ENCODE measurements at places on chromosomes 16 and 17.

DNA sequence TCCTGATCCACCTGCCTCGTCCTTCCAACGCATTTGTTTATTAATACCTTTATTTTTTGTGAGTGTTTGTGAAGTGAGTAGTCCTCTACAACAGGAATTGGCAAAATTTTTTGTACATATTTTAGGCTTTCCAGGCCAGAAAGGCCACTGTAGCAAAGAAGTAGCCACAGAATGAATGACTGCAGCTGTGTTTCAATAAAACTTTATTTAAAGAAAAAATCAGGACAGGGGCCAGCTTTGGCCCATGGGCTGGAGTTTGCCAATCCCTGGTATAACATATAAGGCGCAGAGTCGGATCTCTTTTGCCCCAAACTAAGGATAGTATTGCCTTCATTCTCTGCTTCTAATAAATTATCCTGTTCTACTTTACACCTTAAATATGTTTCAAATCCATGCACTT, 198.0 kb upstream of the COX10 start:
- no peak for DNase-seq

DNA sequence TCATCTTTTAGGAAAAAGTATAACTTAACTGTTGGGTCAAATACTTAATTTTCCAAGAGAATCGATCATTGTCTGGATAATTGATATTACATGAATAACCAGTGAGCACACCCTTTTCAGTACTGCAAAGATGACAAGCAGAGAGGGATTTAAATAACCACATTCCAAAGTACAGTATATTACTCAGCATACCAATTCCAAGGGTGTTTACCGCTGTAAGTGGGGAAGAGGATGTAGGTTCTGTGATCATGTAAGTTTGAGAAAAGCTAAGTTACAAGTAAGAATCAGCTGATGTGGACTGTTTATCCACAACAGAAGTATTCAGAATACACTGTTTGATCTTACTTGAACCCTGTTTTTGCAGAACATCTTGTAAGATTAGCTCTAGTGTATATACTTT, 6.1 kb downstream of the GDE1 start:
- no peak for DNase-seq

DNA sequence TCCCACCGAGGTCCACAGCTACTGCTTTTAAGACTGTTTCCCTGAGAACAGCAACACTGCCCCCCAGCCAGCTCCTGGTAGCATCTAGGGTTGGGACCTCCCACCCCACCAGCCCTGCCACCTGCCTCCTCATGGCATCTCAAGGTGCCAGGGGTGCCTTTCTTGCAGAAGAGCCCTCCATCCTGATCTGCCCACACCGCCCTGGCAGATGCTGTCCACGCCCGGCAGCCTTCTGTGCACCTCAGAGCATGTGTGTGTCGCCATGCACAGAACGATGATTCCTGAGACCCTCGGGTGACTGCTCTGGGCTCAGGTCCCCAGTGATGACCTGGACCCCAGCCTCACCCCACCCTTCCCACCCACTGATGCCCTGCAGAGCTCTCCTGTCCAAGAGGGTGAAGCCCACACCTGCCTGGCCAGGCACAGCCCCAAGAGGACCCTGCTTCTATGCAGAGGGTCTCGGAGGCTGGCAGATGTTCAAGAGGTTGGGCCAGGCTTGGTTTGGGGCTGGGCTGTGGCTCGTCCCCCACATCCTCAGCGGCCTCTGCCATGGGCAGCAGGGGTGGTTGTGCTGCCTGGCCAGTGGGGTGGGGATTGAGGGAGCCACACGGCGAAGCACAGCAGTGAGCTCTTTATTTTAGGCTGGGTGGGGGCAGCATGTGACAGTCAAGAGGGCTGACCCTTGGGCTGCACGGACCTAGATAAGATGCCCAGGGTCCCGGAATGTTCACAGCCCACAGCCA, 5.2 kb upstream of the SPATA2L start:
- DNase-seq, result no peak

DNA sequence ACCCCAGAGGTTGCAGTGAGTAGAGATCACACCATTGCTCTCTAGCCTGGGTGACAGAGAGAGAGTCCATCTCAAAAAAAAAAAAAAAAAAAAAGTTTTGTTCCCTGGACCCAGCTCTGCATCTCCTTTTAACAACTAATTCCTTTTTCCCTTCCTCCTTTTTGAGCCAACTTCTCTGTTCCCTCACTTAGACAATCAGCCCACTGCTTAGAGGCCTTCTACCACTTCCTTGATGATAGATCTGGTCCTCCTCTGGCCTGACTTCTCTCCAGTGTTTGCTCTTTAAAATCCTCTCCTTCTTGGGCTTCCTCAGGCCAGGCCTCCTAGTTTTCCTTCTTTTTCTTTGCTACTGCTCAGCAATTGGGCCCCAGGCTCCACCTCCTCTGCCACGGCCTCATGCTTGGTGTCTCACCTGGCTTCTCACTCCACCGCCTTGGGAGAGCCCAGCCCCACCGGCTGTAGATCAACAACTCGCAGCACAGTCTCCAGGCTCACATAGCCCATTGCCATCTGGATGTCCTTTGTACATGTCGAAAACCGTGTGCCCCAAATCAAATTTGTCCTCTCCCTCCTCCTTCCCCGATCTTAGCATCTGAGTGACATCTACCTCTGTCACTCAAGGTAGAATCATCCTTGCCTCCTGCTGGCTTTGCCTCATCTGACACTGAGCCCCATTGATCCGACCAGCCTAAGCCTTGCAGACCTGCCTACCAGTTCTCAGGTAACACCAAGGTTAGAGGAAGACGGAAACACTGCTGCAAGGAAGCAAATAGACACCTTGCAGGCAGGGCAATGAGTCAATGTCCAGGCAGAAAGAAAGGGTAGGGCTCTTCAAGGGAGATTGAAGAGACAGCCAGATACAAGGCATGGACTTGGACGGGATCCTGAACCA, 17.4 kb downstream of the ARHGAP27 start:
- no peak for DNase-seq

DNA sequence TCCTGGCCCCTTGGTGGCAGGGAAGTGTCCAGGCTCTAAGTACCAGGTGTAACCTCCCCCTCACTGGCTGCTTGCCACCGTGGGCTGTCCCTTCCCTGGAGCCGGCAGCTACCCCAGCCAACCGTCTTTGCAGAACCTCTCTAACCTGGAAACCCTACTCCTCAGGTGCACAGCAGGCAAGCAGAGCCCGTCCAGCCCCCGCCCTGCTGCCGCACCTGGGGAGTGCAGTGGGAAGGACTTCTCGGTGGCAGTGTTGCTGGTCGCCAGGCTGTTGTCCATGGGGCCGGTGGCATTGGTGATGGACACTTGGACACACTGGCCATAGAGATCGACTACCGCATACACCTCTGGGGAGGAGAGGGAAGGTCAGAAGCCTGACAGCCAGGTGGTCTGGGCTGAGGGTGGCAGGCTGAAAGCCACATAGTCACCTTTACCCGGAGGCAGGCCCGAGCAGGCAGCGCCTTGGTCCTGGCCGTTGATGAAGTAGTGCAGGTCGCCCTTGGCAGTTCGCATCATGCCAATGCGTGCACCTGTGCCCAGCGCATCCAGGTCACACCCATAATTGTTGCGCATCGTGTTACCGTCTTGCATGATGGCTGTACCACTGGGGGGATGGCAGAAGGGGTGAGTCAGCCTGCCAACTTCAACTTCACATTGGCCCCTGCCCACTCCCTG, 6.5 kb downstream of the NEURL4 start:
- DNase-seq, result no peak

GRCh38 chr16:938752-939151, 32.0 kb downstream of the LMF1 start:
- DNase-seq, result no peak

GRCh38 chr17:69147460-69147859, 5.8 kb upstream of the ABCA6 start:
- no peak for DNase-seq

GRCh38 chr17:72699545-72699944, 392.9 kb downstream of the SLC39A11 start:
- DNase-seq, result no peak

DNA sequence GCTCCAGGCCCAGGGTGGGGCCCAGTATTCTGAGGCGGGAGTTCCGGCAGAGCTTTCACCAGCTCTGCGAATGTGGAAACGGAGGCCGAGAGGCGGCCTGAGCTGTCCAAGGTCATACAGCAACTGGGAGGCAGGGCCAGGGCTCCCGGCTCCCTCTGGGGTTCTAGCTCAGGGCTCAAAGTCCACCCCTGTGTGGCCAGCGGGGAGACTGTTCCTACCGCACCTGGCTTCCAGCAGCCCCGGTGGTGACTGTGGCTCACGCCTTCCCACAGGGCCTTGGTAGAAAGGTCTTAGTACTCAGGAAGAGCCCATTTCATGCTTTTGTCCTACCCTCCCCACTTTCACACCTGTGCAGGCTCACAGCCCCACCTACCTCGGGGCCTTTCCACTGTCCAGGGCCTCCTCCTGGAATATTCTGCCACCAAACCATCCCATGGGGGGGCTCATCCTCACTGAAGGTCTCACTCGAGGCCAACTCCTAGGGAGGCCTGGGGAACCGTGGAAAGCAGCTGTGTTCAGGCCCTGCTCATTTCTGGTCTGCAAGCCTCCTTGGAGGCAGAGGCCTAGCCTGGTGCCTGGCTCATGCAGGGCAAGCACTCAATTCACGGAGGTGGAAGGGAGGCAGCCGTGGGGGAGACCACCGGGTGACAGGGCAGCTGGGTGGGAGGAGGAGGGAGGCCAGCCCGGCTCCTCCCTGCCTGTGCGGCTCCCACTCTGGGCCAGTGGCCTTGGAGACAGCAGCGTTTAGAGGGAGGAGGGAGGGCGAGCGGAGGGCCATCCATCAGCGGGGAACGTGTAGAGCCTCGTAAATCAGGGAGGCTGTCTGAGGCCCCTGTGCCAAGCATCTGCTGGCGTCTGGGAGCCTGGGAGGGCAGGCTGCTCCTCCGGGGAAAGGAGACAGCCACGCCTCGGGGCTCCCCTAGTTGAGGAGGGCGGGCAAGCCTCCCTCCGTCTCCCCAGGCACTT, 12.7 kb upstream of the DOC2B start:
- DNase-seq, result no peak

DNA sequence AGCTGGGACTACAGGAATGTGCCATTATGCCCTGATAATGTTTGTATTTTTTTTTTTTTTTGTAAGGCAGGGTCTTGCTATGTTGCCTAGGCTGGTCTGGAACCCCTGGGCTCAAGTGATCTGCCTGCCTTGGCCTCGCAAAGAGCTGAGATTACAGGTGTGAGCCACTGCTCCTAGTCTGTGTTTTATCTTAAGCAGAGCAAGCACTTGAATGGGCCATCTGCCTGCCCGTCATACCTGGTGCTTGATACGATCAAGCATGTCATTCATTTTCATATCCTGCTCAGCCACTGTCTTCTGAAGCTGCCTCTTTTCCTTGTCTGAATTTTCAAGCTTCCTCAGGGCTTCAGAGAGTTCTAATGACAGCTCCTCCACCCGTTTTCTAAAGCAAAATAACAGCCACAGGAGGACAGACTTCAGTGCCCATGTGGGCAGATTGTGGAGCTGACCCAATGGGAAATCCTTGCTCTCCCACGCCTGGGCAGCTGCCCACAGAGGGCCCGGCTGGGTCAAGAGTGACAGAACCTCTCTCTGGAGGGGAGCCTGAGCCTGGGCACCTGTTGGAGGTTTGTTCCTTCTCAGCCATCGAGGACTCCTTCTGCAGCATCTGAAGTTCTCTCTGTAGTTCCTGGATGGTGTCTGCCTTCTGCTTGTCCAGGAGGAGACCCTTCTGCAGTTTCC, 36.5 kb downstream of the DHX38 start:
- DNase-seq, result no peak

DNA sequence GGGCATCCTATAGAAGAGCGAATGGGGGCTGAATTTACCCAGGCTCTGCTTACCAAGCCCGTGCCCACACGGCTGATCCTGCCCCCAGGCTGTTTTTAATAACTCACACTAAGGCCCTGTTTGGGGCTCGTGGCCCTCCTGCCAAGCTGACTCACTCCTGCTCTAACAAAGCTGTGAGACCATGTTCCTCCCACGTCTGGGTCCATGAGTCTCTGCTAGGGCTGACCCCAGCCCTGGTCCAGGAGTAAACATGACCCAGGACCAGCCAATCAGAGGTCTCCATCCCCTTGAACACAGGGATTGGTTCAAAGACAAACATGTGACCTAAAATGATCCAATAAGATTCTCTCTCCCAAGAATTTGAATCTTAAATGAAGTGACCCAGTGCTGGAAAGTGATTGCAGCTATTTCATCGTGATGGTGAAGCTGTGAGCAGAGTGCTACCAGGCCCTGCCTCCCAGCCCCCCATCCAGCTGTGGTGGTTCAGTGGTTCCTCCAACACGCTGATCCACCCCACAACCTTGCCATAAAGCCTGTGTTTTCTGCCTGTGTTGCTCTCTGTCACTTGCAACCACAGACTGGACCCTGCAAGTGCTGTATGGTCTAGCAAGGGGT, 57.2 kb downstream of the C16orf82 start:
- DNase-seq, result no peak

GRCh38 chr16:84214451-84215066, 23.6 kb downstream of the ADAD2 start:
- no peak for DNase-seq

DNA sequence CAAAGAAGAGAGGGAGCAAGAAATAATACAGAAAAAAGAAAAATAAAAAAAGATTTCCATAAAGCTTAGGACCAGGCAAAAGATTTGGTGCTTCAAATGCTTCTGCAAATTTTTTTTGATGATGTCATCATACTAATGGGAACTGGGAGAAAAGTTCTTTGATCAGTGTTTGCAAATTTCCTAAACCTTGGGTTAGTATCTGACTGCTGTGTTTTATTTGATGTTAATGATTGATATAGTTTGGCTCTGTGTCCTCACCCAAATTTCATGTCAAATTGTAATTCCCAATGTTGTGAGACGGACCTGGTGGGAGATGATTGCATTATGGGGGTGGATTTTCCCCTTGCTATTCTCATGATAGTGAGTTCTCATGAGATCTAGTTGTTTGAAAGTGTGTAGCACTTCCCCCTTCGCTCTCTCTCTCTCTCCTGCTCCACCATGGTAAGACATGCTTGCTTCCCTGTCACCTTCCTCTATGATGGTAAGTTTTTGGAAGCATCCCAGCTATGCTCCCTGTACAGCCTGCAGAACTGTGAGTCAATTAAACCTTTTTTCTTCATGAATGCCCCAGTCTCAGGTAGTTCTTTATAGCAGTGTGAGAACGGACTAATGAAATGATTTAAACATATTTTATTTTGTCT, 72.6 kb downstream of the TMEM100 start:
- DNase-seq, result no peak

GRCh38 chr16:88385831-88386815, 3.4 kb downstream of the ZNF469 start:
- DNase-seq, result no peak

DNA sequence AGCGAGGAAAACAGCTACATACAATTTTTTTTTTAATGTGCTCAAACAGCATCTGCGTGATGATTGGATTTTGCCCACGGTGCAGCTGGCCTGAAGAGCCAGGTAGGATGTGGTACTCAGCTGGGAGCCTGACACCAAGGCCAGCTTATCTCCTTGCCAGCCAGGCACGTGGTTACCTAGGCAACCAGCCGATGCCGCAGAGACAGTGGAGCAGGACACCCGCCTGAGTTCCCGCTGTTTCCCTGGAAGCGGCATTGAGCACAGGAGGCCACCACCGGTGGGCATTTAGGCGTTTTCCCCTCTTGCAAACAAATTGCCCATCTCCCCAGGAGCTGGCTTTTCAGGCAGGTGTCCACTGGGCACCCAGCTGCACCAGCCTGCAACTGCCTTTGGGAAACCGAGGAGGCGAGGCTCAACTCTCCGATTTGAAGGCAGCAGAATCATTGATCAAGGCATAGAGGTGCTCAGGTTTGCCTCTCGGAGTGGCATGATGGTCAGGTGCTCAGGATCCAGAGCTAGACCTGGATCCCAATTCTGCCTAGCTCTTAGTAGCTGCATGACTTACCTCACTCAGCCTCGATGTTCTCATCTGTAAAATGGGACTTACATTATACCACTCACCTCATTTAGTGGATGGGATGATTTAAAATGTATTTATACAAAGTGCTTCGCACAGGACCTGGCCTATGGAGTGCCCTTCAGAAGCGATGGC, 137.5 kb upstream of the PLCG2 start:
- DNase-seq, result no peak

- DNase-seq, result no peak
Measured at GRCh38 chr16:15830832-15831451, 25.9 kb downstream of the MYH11 start.
